PC-3 (cell line): ENCODE measurements at places on chromosomes 7 and 10. TPM values are rescaled to one million over a fixed set of nuclear protein-coding genes. Genes with fewer than 3 reads are reported as not detected.

DNA sequence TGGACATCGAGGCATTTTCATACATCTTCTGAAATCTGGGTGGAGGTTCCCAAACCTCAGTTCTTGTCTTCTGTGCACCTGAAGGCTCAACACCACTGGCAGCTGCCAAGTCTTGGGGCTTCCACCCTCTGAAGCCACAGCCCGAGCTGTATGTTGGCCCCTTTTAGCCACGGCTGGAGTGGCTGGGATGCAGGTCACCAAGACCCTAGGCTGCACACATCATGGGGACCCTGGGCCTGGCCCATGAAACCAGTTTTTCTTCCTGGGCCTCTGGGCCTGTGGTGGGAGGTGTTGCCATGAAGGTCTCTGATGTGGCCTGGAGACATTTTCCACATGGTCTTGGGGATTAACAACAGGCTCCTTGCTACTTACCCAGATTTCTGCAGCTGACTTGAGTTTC, 62.1 kb downstream of the INPP5A start:
- no peak for DNase-seq

GRCh38 chr10:121732656-121733445, 134.6 kb upstream of the FGFR2 start:
- DNase-seq = no peak

GRCh38 chr7:128933180-128933891, 4.4 kb upstream of the IRF5 start:
- DNase-seq = no peak

The CLRN3 gene
- total RNA-seq = not detected in 2 replicates

DNA sequence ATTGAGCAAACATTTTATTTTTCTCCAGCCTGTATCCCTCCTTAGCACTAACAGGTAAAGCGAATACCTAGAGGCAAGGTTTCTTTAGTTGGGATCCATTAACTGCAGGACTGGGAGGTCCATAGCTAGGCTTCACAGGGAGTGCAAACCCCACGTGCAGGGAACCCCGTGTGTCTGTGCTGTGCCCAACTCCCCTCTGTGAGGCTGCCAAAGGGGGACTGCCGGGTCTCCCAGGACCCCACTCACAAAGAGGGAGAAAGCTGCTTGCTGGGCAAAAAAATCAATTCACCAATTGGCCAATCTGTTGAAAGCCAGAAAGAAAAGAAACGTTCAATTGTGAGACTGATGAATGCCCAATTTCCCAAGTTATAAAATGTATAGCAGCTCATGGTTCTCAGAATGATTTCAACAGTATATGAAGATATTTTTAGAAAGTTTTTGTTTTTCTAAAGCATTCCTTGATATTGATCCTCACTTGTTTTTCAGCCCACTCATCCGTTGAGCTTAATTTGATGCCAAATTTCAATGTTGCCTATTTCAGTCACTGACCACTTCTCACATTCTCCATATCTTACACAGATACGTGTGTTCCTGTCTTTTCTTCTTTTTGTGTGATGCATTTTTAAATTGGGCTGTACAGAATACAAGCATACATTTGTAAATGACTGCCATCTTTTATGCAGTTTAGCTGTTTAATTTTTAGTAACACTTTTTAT, 202.7 kb upstream of the PRSS58 start:
- no peak for DNase-seq

The CALML5 gene
- total RNA-seq = not detected in 2 replicates
